ENCODE measurements at places on chromosomes 11 and 22. TPM values are rescaled to one million over a fixed set of nuclear protein-coding genes. Genes with fewer than 3 reads are reported as not detected.

Gene PGA5
- total RNA-seq = not detected

DNA sequence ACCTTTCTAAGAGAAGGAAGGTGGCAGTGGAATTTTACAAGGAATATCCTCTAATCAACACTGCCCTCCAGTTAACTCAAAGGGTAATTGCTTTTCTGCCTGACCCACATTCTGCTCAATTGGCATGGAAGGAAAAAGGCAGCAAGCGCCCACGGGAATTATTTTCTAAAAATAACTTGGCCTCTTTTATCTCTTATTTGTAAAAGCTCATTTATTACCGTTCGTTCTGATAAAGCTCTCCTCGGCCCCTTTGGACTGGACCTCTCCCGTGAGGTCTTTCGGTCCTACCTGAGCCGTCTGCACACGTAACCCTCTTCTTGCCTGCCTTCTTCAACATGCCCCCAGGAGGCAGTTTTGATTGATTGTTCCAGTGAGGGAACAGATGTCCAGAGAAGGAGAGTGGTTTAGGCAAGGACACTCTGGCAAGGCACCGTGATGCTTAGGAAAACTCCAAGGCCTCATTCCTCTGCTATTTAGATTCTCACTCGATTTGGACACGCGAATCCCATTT, 53.2 kb upstream of the CRTAM start:
- no peak overlapping the region for H3K27ac ChIP-seq
- H3K4me3 ChIP-seq = no peak overlapping the region
- H3K36me3 ChIP-seq = peaks cover 6% of the 10 kb centered on the region
- H3K27me3 ChIP-seq = no peaks in the 10 kb centered on the region
- DNase-seq = no peak

GRCh38 chr11:105829084-105829483, 193.0 kb downstream of the MSANTD4 start:
- H3K27me3 ChIP-seq = no peaks in the 10 kb centered on the region
- H3K4me3 ChIP-seq = no peak overlapping the region
- no peaks in the 10 kb centered on the region for H3K4me1 ChIP-seq
- DNase-seq = no peak
- no peaks in the 10 kb centered on the region for H3K36me3 ChIP-seq

GRCh38 chr22:23106344-23106743, 35.4 kb downstream of the RSPH14 start:
- H3K4me1 ChIP-seq = peaks cover 10% of the 10 kb centered on the region
- H3K4me3 ChIP-seq = no peak overlapping the region
- H3K27me3 ChIP-seq = no peaks in the 10 kb centered on the region
- H3K36me3 ChIP-seq = 0 out of 3 replicates have a peak, but pooled peaks cover 7% of the 10 kb centered on the region

Gene SLC22A9
- 1.9 TPM for total RNA-seq

Gene EFEMP2
- total RNA-seq = 3.7 TPM

Gene OSBP2
- total RNA-seq = 7.7 TPM

Gene HTR3A
- total RNA-seq = not detected

- DNase-seq = no peak
- peaks cover 88% of the 10 kb centered on the region for H3K4me1 ChIP-seq
- peaks cover 37% of the 10 kb centered on the region for H3K36me3 ChIP-seq
- no peak overlapping the region for H3K4me3 ChIP-seq
- H3K27me3 ChIP-seq = no peaks in the 10 kb centered on the region
Measured at GRCh38 chr11:65432686-65433582, 10.3 kb downstream of the NEAT1 start.

DNA sequence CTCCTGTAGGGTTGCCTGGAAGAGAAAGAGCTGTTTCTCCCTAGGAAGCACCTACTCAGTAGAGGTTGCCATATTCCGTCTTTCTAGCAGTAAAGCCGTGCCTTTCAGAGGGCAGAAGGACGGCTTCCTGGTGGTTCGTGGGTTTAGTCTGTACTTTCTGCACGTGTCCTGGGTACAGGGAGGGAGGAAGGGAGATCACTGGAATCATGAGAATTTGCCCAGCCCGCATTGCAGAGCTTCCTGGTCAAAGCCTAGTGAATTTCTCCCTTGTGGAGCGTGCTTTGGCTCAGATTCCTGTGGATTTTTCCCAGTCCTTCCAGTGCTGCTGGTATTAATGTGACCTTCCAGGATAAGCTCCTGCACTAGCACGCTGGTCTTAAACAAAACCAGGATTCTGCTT, 44.9 kb downstream of the GRAMD1B start:
- no peaks in the 10 kb centered on the region for H3K27me3 ChIP-seq
- no peaks in the 10 kb centered on the region for H3K36me3 ChIP-seq
- no peak for DNase-seq
- no peak overlapping the region for H3K4me3 ChIP-seq

Gene KCNJ5
- total RNA-seq = not detected

- no peaks in the 10 kb centered on the region for H3K36me3 ChIP-seq
- peaks cover 12% of the 10 kb centered on the region for H3K27me3 ChIP-seq
- H3K4me1 ChIP-seq = peaks cover 5% of the 10 kb centered on the region
- H3K4me3 ChIP-seq = no peak overlapping the region
- DNase-seq = no peak
Measured at GRCh38 chr22:25232301-25232700, 12.9 kb downstream of the CRYBB2 start.

DNA sequence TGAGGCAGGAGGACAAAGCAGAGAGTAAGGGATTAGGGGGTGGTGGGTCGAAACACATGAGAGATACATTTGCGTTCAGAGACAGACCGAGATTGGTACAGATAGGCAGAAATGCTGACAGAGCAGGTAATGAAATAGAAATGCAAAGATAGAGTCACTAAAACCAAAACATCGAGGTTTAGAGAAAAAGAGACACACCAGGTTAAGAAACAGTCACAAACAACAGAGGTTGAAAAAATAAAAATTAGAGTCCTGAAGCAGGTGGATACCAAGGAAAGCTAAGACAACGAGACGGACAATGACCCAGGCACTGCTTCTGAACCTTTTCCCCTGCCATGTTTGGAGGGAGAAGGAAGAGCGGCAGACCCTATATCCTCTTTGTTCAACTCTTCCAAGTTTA, 1.2 kb upstream of the MAPK1 start:
- H3K36me3 ChIP-seq = 0 out of 3 replicates have a peak, but pooled peaks cover 3% of the 10 kb centered on the region
- DNase-seq = no peak
- no peaks in the 10 kb centered on the region for H3K27me3 ChIP-seq
- H3K4me3 ChIP-seq = no peak overlapping the region

GRCh38 chr11:107962181-107962580, 33.9 kb downstream of the RAB39A start:
- no peaks in the 10 kb centered on the region for H3K36me3 ChIP-seq
- no peak overlapping the region for H3K4me3 ChIP-seq
- no peaks in the 10 kb centered on the region for H3K4me1 ChIP-seq
- no peak for DNase-seq
- no peaks in the 10 kb centered on the region for H3K27me3 ChIP-seq

GRCh38 chr11:45590743-45591142, 74.7 kb downstream of the CHST1 start:
- H3K27me3 ChIP-seq = no peaks in the 10 kb centered on the region
- no peaks in the 10 kb centered on the region for H3K36me3 ChIP-seq
- DNase-seq = no peak

GRCh38 chr11:118910309-118911112, 15.2 kb downstream of the BCL9L start:
- no peaks in the 10 kb centered on the region for H3K36me3 ChIP-seq
- H3K27ac ChIP-seq = peak overlapping the region; percentile 89
- H3K4me3 ChIP-seq = peak overlapping the region; percentile 78
- peak; percentile 75 for DNase-seq
- peaks cover 75% of the 10 kb centered on the region for H3K4me1 ChIP-seq
- H3K27me3 ChIP-seq = no peaks in the 10 kb centered on the region

DNA sequence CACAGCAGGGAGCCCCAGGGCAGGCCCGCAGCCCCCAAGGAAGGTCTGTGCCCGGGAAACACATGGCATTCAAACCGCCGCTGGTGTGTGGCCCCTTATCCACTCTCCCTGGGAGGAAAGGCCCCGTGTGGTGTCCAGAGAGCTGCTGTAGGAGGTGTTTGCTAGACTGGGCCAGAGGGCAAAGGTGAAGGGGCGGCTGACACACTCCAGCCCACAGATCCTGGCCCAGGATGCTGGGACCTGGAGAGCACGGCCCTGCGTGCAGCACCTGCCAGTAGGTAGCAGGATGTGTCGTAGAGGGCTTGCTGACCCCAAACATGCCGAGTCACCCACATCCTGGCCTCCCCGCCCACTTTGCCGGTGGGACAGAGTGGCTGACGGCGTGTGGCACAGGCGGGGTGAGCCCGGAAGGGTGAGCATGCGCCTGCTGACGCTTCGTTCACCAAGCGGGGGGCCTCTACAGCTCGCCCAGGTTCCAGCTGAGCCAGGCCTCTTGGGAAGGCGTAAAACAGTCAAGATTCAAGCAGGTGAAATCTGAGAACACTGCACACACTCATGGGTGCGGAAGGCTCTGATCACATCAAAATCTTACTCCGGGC, 11.0 kb downstream of the OSBPL5 start:
- H3K27ac ChIP-seq = no peak overlapping the region
- H3K4me1 ChIP-seq = no peaks in the 10 kb centered on the region
- H3K27me3 ChIP-seq = peaks cover 11% of the 10 kb centered on the region
- no peaks in the 10 kb centered on the region for H3K36me3 ChIP-seq
- no peak overlapping the region for H3K4me3 ChIP-seq

- DNase-seq = no peak
- no peak overlapping the region for H3K4me3 ChIP-seq
- no peaks in the 10 kb centered on the region for H3K36me3 ChIP-seq
- H3K4me1 ChIP-seq = no peaks in the 10 kb centered on the region
- H3K27ac ChIP-seq = no peak overlapping the region
Measured at GRCh38 chr22:25318081-25318823, 98.8 kb downstream of the CRYBB2 start.

GRCh38 chr11:61194169-61194671, 9.1 kb upstream of the PGA3 start:
- no peaks in the 10 kb centered on the region for H3K4me1 ChIP-seq
- H3K27ac ChIP-seq = no peak overlapping the region
- DNase-seq = no peak
- no peak overlapping the region for H3K4me3 ChIP-seq

- no peak within 1 kb of the TSS for H3K27ac ChIP-seq
- peaks cover 11% of the 10 kb centered on the region for H3K27me3 ChIP-seq
- no peaks in the 10 kb centered on the region for H3K36me3 ChIP-seq
- peaks cover 42% of the 10 kb centered on the region for H3K4me1 ChIP-seq
Measured at GRCh38 chr11:61917334-61918109, at the start of gene RAB3IL1. TSS of gene RAB3IL1 (minus strand) at chr11:61917566. CDS start at chr11:61917367, 199 bp downstream.

GRCh38 chr11:11841723-11842420, at the start of gene USP47:
TSS of gene USP47 (plus strand) at chr11:11841972. CDS start at chr11:11842186, 214 bp downstream.
- peak; percentile 74 for DNase-seq
- H3K4me3 ChIP-seq = peak within 1 kb of the TSS; percentile 74
- peaks cover 33% of the 10 kb centered on the region for H3K4me1 ChIP-seq
- no peaks in the 10 kb centered on the region for H3K36me3 ChIP-seq

- no peaks in the 10 kb centered on the region for H3K36me3 ChIP-seq
- H3K4me3 ChIP-seq = no peak overlapping the region
- DNase-seq = no peak
Measured at GRCh38 chr11:128690665-128691101, 3.2 kb upstream of the FLI1 start.
